ENCODE measurements at places on chromosomes 4 and X. TPM values are rescaled to one million over a fixed set of nuclear protein-coding genes. Genes with fewer than 3 reads are reported as not detected.

Gene TRMT10A
- total RNA-seq: 8.8 TPM

Gene KLHL34
- 1.2 TPM for total RNA-seq

Gene SUPT20HL1
- total RNA-seq: not detected

Gene FAM53A
- total RNA-seq: 3.0 TPM

Gene TRIML1
- total RNA-seq: not detected

All from activated naive CD4-positive, alpha-beta T cell treated with anti-CD3 and anti-CD28 coated beads for 36 hours (primary cell).